ENCODE measurements at places on chromosomes 7 and 10.

DNA sequence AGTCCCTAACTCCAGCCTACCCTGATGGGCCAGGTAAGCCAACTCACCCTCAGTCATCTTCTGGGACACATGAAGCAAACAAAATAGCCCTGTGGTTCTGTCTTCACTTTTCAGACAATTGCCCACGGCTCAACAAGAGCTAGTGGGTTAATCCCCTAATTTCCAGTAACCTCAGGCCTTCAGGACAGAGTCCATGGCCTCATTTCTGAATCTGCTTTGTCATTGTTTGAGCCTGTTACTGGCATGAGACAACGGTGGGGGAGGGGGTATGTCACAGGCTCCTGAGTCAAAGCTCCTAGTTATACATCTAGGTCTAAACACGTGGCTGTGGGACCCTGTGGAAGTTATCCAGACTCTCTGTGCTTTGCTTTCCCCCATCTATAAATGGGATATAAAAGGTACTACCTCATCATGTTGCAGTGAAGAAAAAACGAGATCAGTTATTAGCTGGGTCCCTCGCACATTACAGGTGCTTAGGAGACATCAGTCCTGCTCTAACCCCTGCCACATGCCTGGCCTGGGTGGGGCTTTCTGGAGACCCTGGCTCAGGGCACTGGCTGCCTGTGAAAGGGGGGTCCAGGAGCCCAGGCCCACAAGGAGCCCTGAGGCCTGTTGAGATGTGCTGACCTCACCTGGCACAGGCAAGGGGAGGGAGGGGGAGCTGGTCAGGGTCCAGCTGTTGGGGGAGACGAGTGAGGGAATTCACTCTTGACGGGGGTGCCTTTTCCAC lies 16.5 kb downstream of the MAT1A start:
- DNase-seq, result no peak

- peak; percentile 19 for DNase-seq
Observed at GRCh38 chr10:89837165-89838043, 136.0 kb downstream of the KIF20B start.

- no peak for DNase-seq
Observed at GRCh38 chr10:44264244-44264643, 120.7 kb downstream of the CXCL12 start.

GRCh38 chr10:79098596-79099015 lies 29.8 kb downstream of the ZMIZ1 start:
- DNase-seq, result peak; percentile 78

DNA sequence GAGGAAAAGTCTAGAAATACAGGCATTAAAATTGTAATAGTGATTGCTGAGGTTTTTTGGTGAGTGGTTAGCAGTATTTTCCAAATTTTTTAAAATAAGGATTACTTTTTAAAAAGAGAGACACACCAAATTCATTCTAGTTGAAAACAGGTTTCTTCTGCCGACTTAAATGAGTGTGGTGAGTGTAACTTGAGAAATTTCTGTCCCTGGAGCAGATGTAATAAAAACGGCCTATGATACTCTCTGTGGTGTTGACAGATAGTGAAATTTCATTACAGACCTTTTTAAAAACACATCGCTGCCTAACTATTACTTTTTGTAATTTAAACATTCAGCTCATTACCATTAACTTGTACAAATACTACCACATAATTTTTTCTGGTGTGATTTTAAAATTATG lies 90.1 kb downstream of the CYP51A1 start:
- DNase-seq, result no peak

- DNase-seq, result no peak
Observed at GRCh38 chr10:78134773-78135306, 101.2 kb downstream of the RPS24 start.
